ENCODE measurements at places on chromosomes 1 and 21.

DNA sequence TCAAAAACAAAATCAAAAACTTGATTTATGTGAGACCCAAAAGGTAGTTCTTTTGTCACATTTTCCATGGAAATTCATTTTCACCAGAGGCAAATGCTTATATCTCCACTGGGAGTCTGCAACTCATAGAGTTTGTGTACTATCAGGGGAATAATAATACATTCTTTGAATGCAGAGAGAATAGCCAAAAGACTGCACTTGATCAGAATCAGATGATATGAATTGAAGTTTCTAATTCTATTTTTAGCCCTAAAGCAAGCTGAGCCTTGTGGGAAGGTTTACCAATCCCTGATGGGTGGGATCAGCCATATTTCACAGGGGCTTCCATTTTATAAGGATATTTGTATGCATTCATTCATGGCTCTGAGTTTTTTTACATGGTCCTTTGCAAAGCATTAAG, 49.6 kb downstream of the TSEN15 start:
- DNase-seq, result peak; percentile 23

GRCh38 chr1:248890549-248891498, 15.2 kb upstream of the PGBD2 start:
- no peak for DNase-seq

DNA sequence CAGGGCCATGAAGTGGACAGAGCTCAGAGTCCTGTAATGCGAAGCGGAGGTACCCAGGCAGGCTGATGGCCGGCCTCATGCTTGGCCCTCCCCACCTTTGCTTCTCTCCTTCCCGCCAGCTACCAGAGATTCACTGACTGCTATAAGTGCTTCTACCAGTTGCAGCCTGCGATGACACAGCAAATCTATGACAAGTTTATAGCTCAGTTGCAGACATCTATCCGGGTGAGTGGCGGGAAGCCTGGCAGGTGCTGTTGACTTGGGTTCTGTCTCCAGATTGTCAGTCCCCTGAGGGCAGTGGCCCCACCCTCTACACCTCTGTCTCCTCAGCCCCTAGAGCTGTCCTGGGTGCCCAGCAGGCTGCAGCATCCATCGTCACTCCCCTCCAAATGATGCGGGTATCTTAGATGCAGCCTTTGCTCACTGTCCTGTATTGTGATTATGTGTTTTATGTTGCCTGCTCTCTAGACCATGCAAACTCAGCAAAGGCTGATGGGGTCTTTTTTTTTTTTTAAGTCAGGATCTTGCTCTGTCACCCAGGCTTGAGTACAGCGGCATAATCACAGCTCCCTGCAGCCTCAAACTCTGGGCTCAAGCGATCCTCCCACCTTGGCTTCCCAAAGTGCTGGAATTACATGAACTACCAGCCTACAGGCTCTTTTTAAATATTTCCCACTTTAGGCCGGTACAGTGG, 9.6 kb upstream of the BGLAP start:
- no peak for DNase-seq

DNA sequence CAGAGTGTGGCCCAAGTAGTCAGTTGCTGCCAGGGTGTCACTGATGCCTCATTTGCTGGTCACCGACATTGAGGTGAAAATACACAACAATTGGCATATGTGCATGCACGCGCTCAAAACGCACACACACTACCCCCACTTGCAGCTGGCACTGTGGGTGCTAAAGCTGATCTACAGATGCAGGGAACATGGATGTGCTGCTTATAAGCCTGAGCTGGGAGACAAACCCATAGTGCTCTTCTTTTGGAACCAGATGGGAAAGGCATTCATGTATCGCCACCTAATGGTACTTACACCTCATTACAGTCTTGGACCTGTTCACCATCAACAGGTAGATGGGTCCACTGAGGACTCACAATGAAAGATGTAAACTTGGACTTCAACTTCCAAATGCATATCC, 70.3 kb upstream of the CAMK1G start:
- peak; percentile 51 for DNase-seq

GRCh38 chr1:59345221-59345620, 48.3 kb downstream of the FGGY start:
- no peak for DNase-seq

GRCh38 chr1:34590211-34590623, 164.6 kb upstream of the GJB5 start:
- DNase-seq, result peak; percentile 64

- no peak for DNase-seq
These were observed 1531.5 kb upstream of the B3GALT2 start for GRCh38 chr1:194717941-194718340.

DNA sequence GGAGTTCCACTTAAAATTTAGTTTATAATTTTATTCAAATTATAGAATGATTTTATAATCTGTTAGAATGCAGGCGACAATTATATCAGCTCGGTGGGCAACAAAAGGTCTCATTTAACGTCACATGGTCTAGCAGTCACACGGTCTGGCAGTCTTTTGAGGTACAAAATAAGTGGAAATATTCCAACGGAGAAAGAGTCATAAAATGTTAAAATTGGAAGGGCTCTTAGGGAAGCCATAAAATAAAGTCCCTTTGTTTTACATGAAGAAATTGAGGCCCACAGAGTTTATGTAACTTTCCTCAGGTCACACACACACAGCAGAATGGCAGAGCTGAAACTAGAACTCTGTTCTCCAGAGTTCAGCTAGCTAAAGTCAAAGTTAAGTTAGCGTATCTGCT, 84.4 kb upstream of the QSOX1 start:
- DNase-seq, result no peak

DNA sequence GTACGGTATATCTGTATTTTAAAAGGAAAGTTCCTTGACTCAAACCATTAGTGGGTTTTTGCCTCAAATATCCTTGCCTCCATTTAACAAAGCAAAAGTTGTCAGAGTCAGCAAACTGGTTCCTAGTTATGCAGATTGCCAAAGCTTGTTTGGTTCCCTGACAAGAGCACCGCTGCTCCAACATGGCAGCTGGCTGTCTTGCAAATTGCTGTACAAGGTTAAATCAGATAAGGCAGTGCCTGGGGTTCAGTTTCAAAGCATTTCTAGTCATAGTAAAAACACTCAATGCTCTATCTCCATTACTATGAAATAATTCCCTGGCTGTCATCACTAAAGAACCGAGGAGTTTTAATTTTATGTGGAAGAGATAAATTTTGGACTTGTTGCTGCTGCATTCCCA, 11.3 kb upstream of the CFAP107 start:
- DNase-seq, result no peak

- DNase-seq, result no peak
These were observed 3.3 kb upstream of the IL23R start for GRCh38 chr1:67162954-67163353.

DNA sequence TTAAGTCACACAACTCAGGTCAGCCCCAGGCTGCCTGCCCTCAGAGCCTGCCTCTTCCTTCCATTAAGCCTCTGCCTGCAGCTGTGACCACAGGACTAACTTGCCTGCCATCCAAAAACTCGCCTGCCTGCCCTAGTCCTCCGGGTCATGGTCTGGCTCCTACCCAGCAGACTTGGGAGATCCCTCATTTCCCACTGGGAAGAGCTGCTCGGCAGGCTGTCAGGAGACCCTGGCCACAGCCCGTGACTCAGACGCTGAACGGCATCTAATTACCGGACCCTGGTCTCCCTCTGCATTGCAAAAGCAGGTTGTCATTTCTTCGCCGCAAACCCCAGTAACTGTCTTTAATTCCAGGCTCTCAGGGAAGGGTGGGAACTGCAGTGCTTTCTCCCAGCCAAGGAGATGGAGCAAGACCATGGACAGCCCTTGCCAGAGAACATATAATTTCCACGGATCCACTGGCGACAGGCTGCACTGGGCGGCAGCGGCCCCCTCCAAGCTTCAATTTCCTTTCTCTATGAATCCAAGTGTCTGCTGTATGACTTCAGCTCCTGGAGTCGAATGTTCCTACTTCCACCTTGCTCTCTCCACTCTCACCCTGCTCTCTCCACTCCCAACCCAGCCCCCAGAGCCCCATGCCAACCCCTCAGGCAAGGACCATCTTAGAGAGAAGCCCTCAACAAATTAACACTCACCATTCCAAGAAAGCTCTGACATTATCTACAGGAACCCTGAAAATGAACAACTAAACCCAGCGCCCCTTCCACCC, 20.4 kb downstream of the OLFML2B start:
- peak; percentile 18 for DNase-seq

DNA sequence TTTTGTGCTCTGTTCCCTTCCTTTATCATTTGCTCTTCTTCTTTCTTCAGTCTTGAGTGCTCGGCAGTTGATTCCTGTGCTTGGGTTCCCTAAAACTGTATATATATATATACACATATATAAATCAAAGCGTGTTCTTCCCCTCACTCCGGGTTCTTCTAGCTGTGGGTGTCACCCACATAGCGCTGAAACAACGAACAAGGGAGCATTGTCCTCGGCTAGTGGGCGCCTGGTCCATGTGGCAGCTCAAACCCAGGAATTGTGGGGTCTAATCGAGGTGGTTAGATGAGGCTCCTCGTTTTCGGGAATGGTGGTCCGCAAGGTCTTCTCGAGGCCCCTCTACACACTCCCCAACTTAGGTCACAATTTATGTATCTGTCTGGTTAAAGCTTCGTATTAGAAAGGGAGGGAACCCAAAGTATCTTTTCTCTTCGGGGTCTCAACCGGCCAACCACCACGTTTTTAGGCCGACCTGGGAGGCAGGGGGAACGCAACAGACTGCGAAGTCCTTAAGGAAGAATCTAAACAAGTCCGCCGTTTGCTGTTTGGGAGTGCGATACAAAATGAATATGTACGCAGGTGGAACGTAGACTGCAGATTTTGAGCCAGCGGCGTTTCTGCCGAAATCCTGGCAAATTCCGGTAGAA, 504 bp upstream of the SDHC start:
- no peak for DNase-seq

DNA sequence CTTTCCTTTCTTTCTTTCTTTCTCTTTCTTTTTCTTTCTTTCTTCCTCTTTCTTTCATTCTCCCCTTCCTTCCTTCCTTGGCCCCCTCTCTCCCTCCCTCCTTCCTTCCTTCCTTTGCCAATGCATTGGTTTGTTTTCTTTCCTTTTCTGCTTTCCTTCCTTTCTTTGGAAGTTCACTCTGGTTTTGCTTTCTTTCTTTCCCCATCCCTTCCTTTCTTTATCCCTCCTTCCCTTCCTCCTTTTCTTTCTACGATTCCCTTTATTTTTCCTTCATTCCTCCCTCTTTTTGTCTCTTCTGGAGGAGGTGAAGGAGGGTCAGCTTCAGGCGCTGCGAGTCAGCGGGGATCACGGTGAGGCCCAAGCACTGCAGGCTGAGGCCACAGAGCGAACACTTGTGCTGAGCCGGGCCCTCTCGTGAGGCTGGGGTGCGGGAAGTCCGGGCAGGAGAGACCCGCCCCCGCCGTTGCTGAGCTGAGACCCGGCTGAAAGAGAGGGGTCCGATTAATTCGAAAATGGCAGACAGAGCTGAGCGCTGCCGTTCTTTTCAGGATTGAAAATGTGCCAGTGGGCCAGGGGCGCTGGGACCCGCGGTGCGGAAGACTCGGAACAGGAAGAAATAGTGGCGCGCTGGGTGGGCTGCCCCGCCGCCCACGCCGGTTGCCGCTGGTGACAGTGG, 1.5 kb downstream of the SIM2 start:
- peak; percentile 61 for DNase-seq

DNA sequence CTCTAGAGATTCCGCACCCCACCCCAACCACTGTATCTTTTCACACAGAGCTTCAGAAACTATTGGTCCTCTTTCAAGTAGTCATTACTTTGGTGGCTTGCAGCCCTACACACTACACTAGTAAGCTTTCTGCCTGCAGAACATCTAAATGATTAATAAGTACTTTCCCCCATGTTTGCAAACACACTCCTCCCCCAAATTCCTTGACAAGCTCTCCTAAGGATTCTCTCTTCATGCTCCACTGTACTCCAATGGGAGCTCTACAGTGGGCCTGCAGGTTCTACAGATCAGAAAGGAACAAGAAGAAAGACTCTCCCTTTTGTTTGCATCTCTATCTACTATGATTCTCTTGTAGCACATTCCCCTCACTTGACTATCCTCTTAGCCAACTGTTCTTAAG, 16.3 kb upstream of the NUF2 start:
- DNase-seq, result no peak

GRCh38 chr1:16392740-16393569, 25.9 kb downstream of the SZRD1 start:
- DNase-seq, result no peak

- no peak for DNase-seq
These were observed 24.5 kb upstream of the GNPAT start for GRCh38 chr1:231216498-231216897.

DNA sequence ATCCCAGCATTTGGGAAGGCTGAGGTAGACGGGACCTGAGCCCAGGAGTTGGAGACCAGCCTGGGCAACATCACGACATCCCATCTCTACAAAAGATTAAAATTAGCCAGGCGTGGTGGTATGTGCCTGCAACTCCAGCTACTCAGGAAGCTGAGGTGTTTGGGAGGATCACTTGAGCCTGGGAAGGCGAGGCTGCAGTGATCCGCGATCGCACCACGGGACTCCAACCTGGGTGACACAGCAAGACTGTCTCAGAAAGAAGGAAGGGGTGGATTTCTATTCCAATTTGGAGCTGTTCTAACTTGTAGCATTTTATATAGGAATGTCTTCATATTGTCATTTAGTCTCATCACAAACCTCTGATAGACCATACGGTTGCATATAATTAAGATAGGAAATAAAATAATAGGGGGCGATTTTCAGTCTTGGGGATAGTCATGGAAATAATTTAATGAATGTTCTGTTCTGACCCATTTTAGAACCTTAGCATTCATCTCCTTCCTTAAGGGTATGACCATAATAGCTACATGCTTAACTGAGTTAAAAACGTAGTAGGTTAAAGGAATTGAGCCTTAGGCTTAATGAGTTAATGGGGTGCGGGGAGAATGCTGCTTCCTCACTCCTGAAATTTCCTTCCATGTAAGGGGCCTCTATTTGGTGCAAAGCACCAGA, 93.1 kb downstream of the ADCY10 start:
- no peak for DNase-seq

DNA sequence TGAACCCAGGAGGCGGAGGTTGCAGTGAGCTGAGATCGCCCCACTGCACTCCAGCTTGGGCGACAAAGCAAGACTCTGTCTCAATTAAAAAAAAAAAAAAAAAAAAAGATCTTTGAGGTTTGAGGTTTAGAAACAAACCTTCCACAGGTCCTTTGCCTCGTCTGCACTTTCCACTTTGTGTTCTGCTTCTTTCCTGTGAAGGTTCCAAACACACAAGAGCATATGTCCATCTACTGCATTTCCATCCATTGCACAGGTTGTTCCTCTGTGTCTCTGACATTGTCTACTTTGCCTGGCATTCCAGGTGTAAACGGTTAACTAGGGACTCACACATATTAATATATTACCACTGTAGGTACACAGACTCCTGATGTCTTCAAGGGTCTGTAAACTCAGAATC, 40.1 kb downstream of the DSTYK start:
- no peak for DNase-seq

- DNase-seq, result no peak
These were observed 14.0 kb upstream of the RAP1A start for GRCh38 chr1:111605576-111605975.
